ENCODE measurements at places on chromosomes 5 and 9. TPM values are rescaled to one million over a fixed set of nuclear protein-coding genes. Genes with fewer than 3 reads are reported as not detected.

The CFAP90 gene
- total RNA-seq = not detected

The XRCC4 gene
- 6.7 TPM for total RNA-seq

The FOXD4 gene
- 0.26 TPM for total RNA-seq

The IFNA21 gene
- total RNA-seq = not detected

The SUSD1 gene
- 14.6 TPM for total RNA-seq

The INSYN2B gene
- total RNA-seq = 3.6 TPM

The GLIPR2 gene
- 47.8 TPM for total RNA-seq

GRCh38 chr9:38047301-38048251, 21.5 kb downstream of the SHB start:
- H3K4me3 ChIP-seq = peak overlapping the region; percentile 26
- peaks cover 22% of the 10 kb centered on the region for H3K4me1 ChIP-seq
- H3K27me3 ChIP-seq = no peaks in the 10 kb centered on the region
- peak; percentile 98 for DNase-seq
- H3K36me3 ChIP-seq = no peaks in the 10 kb centered on the region

DNA sequence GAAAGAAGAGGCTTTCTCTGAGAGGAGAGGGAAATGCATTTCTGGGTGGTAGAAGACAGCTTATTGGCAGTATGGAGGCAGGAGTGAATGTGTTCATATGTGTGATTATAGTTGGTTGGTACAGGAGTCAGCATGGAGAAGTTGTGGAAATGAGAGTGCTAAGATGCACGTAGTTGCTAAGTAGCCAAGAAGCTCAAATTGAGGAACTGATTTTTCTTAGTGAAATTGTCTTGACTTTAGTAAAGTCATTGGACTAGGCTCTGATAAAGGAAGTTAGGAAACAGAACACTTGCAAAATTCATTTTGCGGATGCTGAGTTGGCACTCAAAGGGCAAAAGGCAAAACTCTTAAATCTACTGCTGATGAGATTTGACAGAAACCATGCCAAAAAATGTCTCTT, 158.9 kb upstream of the VCAN start:
- H3K4me1 ChIP-seq = peaks cover 2% of the 10 kb centered on the region
- no peak overlapping the region for H3K27ac ChIP-seq
- no peak overlapping the region for H3K4me3 ChIP-seq
- DNase-seq = no peak

- no peak overlapping the region for H3K27ac ChIP-seq
- H3K27me3 ChIP-seq = no peaks in the 10 kb centered on the region
- DNase-seq = peak; percentile 50
- no peaks in the 10 kb centered on the region for H3K36me3 ChIP-seq
These were observed 446.2 kb upstream of the RIOK2 start for GRCh38 chr5:97629276-97629675.

GRCh38 chr9:96646081-96646991, 8.8 kb downstream of the PRXL2C start:
- peak; percentile 53 for DNase-seq
- H3K27ac ChIP-seq = peak overlapping the region; percentile 79
- no peak overlapping the region for H3K4me3 ChIP-seq
- H3K27me3 ChIP-seq = no peaks in the 10 kb centered on the region

DNA sequence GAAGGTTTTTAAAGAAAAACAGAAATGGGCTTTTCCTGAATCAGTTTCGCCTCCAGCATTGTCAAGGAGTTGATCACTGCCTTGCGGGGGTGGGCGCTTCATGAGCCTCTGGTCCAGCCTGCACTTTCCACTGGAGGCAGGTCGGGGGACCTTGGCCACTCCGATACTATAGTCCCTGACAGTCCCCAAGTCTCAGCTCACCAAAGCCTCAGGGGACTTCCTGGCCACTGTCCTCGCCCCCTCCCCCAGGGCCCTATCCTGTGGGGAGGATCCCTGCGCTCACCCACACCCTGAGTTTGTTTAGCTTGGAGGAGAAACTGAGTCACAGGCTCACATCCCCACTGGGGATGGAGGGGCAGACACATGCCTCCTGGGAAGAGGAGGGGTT, 1.4 kb downstream of the SLC6A19 start:
- H3K27me3 ChIP-seq = no peaks in the 10 kb centered on the region
- H3K27ac ChIP-seq = no peak overlapping the region
- no peaks in the 10 kb centered on the region for H3K4me1 ChIP-seq
- DNase-seq = no peak
- no peaks in the 10 kb centered on the region for H3K36me3 ChIP-seq
- H3K4me3 ChIP-seq = no peak overlapping the region

- no peak overlapping the region for H3K4me3 ChIP-seq
- no peaks in the 10 kb centered on the region for H3K4me1 ChIP-seq
- H3K36me3 ChIP-seq = no peaks in the 10 kb centered on the region
- no peak overlapping the region for H3K27ac ChIP-seq
- no peak for DNase-seq
- no peaks in the 10 kb centered on the region for H3K27me3 ChIP-seq
These were observed 84.3 kb upstream of the PANK3 start for GRCh38 chr5:168663276-168664004.

DNA sequence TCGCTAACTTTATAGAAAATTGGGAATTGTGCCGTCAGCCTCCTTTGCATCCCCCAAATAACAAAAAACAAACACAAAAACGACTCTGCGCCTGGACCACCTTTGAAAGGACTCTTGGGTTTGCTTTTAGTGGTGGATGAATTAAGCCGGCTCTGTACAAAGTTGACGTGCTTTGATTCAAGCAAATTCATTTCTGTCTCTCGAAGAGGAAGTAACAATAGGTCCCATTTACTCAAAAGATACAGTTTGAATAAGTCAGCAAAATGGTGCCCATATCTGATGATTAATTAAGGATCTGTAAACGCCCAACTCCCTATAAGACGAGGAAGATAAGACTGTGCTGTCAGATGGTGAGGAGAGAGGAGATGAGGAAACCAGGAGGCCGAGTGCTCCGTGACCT, 67.8 kb downstream of the AK8 start:
- no peak for DNase-seq
- peaks cover 7% of the 10 kb centered on the region for H3K27me3 ChIP-seq

DNA sequence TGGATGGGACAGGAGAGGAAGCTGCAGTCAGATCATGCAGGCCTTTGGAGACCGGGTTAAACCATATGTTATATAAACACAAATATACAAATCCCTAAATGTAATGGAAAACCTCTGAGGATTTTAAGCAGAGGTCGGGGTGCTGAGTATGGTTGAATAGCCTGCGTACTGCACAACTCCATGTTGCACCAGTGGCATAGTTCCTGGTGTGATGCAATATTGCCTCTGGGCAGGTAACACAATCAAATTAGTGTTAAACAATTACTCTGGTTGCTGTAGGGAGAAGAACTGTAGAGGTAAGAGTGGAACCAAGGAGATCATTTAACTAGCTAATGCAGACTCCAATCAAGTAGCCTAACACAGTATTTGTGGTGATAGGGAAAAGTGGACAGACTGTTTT, 21.3 kb upstream of the RNF145 start:
- H3K27me3 ChIP-seq = peaks cover 8% of the 10 kb centered on the region
- H3K27ac ChIP-seq = no peak overlapping the region
- H3K4me3 ChIP-seq = no peak overlapping the region
- H3K4me1 ChIP-seq = no peaks in the 10 kb centered on the region
- no peaks in the 10 kb centered on the region for H3K36me3 ChIP-seq

GRCh38 chr9:124749781-124750180, 21.3 kb downstream of the NR6A1 start:
- DNase-seq = peak; percentile 51
- no peak overlapping the region for H3K27ac ChIP-seq
- H3K4me3 ChIP-seq = no peak overlapping the region
- H3K27me3 ChIP-seq = no peaks in the 10 kb centered on the region

DNA sequence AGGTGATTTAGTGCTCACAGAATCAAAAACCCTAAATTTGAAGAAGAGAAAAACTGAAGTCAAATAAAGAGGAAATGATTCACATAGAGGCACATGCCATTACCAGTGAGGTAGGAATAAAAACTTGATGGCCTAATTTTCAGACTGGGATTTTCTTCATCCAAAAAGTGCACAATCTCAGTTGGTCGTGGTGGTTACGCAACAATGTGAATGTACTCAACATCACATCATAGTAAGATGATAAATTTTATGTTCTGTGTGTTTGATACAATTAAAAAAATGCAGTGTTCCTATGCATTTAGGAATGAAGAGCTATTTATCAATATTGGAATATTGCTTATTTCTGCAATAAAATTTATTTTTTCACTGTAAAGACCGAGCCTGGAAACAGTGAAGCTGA, 60.7 kb downstream of the SV2C start:
- no peaks in the 10 kb centered on the region for H3K36me3 ChIP-seq
- H3K4me1 ChIP-seq = no peaks in the 10 kb centered on the region
- H3K4me3 ChIP-seq = no peak overlapping the region

- H3K4me3 ChIP-seq = no peak overlapping the region
- H3K27ac ChIP-seq = no peak overlapping the region
These were observed 19.0 kb downstream of the CMBL start for GRCh38 chr5:10288592-10289219.

DNA sequence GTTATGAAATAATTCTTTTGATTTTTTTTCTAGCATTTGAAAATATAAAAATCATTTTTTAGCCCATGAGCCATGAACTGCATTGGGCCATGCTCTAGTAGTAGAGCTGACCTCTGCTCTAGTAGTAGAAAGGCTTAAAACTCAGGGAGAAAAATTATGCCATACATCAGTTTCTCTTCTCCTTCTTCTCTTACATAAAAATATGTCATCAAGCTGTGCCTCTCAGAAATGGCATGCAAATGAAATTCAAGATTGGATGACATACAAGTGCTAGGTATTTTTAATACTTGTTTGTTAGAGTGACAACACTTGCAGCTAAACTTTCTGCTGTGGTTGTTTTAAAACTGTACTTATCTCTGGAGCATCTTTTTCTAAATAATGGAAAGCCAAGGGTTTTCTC, 42.1 kb upstream of the TMOD1 start:
- no peaks in the 10 kb centered on the region for H3K27me3 ChIP-seq
- no peaks in the 10 kb centered on the region for H3K4me1 ChIP-seq
- H3K4me3 ChIP-seq = no peak overlapping the region
- DNase-seq = no peak
- H3K36me3 ChIP-seq = no peaks in the 10 kb centered on the region

GRCh38 chr9:124198948-124199347, 58.8 kb upstream of the NEK6 start:
- DNase-seq = no peak
- H3K27ac ChIP-seq = no peak overlapping the region
- H3K4me1 ChIP-seq = no peaks in the 10 kb centered on the region
- H3K4me3 ChIP-seq = no peak overlapping the region
- no peaks in the 10 kb centered on the region for H3K36me3 ChIP-seq

DNA sequence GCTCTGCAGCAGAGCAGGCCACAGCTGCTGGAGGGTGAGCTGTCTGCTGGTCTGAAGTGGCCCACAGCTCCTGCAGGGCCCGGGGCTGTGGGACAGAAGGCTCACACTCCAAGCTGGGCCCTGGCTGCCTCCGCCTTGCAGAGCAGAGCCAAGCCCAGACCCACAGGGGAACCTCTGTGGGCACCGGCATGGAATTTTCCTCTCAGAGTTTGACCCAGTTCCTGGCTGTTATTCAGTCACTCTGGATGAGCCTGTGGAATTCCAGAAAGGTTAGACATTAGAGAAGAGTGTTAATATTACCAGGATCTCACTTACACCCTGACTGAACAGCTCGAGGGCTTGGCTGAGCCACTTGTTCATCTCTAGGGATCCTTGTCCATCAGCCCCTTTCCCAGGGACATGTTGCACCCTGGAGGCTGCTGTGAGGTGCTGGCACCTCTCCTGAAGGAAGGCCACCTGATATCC, 17.5 kb downstream of the IL9 start:
- H3K27ac ChIP-seq = no peak overlapping the region
- H3K27me3 ChIP-seq = no peaks in the 10 kb centered on the region
- no peaks in the 10 kb centered on the region for H3K36me3 ChIP-seq
- no peak overlapping the region for H3K4me3 ChIP-seq
- DNase-seq = no peak

DNA sequence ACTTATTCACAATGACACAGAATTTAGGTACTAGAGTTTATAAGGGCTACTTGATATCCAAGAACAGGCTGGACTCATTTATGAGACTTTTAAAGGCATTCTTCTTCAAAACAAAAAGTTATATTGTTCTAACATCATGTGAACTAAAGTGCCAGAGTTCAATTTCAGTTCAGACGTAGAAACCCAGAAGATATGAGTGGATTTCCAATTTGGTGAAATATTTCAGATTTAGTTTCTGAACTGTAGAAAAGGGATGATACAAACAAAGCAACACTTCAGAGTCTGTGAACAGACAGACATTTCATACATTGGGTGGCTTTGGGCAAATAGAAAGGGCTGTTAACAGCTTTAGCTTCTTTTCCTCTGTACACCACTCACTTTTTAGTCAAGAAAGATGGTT, 384.0 kb downstream of the NR2F1-AS1 start:
- no peaks in the 10 kb centered on the region for H3K36me3 ChIP-seq
- H3K27me3 ChIP-seq = no peaks in the 10 kb centered on the region
- DNase-seq = no peak
- H3K4me1 ChIP-seq = peaks cover 15% of the 10 kb centered on the region
- H3K27ac ChIP-seq = no peak overlapping the region

Data from fibroblast of lung (primary cell).